ENCODE measurements at places on chromosomes 11 and 22.

GRCh38 chr22:45830531-45831245, 146.3 kb downstream of the WNT7B start:
- DNase-seq: no peak

DNA sequence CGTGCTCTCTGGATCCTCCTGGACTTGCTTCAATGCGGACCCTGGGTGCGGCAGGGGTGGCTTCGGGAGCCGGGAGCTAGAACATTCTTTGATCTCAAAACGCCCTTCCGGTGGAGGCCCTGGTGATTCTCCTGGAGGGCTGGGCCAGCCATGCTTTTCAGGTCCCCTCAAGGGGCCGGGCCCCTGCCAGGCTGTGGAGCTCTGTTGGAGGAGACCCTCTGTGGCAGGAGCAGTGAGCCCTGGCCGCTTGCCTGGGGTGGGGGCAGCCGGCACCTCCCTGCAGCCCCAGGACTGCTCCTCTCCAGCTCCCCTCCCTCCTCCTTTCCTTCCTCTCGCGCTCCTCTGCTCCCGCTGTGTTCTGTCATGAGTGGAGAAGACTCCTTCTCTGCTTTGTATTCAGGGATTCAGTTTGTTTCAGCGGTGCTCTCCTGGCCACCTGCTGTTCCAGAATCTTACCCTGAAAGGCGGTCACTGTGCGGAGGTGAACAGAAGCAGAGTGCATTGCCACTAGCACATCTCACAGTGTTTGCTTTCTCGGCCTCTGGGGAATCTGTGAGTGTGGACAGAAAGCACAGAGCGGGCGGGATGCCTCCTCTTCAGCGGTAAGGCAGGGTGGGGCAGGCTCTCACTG, 289.1 kb downstream of the TBC1D22A start:
- no peak for DNase-seq

GRCh38 chr22:19878461-19879245, 24.0 kb upstream of the GNB1L start:
- no peak for DNase-seq

DNA sequence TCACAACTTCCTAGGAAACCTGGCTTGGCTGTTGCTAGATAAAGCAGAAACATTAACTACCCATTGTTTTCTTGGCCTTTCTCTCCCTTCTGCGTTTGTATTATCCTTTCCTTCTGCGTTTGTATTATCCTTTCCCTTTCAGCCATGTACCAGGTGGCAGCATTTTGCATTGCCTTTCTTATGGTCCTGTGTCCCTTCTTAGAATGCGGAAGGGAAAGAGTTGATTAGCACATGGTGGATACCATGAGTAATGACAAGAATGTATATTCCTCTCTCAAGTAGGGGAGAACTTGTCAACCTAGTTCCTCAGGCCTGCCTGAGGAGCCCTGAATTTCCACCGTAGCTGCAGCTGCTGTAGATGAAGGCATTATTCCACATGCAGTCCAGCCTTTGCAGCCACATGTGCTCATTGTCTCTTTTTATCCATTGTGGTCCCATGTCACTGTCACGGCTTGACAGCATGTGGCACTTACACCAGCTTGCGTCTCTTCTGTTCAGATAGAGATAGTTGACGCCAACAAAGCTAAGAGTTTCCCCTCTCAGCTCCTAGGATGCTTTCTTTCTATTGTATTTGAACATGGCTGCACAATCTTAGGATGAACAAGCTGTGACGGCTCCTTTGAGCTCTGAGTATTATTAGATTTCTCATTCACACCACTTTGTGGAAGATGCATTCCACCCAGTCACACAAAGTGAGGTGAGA, 44.8 kb downstream of the SLN start:
- DNase-seq: no peak

DNA sequence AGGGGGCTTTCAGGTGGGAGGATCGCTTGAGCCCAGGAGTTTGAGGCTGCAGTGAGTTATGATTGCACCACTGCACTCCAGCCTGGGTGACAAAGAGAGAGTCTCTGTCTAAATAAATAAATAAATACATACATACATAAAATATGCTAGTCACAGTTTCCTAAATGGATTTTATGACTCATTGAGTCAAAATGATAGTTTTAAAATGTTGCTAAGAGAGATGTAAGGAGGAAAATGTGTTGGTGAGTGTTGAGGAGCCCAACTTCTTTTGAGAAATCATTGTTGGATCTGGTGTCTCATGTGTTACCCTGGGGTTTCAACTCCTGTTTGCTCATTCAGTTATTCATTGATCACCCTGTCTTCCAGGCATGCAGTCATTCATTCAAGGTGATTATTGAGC, 21.0 kb downstream of the PARVB start:
- no peak for DNase-seq

GRCh38 chr11:110730773-110731172, 18.5 kb upstream of the ARHGAP20 start:
- DNase-seq: no peak

DNA sequence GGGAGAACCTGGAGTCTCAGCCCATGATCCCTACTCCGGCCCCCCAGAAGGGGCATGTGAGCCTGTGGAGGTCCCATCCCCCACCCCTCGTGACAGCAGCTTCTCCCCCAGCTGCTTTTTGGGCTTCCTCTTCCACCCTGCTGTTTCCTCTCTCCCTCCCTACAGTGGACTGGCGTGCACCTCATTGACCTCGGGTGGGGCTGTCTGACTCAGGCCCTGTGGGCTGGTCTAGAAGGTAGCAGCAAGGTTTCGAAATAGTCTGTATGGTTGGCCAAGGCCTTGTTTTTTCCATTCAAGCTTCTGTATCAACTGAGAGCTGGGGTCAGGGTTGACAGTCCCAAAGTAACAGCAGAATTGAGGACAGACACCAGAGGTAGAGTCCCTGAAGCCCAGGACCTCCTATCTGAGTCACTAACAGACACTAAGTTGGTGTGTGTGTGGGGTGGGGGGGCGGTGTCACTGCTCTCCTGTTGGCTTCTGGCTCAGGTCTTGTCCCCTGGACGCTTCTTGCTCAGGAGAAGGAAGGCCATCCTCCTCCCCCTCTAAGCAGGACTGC, 7.7 kb downstream of the SLC37A2 start:
- DNase-seq: no peak

- no peak for DNase-seq
Observed at GRCh38 chr22:22770881-22771280, 116.7 kb upstream of the IGLL5 start.

DNA sequence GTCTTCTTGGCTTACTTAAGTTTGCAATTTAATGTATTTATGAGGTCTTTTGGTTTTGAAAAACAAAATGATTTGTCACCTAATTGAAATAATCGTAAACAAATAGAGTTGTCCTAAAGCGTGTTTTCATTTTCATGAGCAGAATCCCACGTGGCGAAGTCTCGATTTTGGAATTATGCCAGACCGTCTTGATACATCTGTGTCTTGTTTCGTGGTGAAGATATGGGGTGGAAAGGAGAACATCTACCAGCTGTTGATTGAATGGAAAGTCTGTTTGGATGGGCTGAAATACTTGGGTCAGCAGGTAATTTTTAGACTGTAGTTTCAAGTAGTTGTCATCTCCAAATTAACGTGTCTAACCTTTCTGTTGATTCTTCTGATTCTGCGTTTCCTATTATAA, 64.7 kb downstream of the UVRAG start:
- no peak for DNase-seq

DNA sequence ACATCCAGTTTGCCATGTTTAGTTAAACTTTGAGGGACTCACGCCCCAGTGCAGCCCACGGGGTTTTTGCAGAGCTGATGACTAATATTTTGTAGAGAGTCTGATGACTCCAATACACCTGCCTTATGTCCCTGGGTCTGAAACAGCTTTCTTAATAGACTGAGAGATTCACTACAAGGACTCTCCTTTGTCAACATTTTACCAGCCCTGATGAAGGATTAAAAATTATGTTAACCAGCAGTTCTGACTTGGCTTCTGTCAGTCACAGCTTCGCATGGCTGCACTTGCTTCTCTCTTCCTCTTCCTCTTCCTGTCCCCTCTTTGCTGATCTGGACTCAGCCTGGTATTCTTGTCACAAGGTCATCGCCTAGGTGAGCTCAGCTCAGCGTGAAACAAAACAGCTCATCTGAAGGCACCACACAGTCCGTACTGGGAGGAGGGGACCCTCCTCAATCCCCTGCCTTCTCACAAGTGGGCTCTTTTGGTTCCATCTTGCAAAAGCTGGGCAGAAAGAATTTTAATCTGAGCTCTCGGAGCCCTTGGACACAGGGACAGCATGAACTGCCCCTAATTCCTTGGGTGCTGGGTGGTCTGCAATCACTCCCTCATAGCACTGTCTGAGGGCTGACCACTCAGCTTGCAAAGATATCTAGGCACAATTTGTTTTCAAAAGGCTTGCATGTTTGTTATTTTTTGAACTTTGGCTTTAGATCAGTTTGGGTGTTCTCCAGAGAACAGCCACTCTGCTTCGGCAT, 38.1 kb upstream of the POU2AF1 start:
- no peak for DNase-seq

DNA sequence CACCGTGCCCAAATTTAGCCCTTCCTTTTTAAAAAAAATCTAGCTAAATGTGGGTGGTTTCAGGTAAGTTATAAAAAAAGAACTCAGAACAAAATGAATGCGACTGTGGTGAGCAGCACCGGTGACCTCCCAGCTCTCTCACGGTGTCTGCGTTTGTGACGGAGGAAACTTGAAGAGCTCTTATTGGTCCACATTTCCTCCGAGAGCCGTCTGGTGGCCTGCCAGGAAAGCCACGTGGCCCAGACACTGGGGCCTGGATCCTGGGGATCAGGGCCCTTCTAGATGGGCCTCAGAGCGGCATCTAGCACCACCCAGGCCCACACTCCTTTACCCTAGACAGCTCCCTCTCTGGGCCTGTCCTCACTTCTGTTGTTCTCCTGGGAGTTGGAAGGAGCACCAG, 39.5 kb downstream of the B3GAT1 start:
- no peak for DNase-seq
